ENCODE measurements at places on chromosomes 2 and 18.

GRCh38 chr2:181984814-181985631 is 630 bp upstream of the PPP1R1C start:
- no peak for DNase-seq

DNA sequence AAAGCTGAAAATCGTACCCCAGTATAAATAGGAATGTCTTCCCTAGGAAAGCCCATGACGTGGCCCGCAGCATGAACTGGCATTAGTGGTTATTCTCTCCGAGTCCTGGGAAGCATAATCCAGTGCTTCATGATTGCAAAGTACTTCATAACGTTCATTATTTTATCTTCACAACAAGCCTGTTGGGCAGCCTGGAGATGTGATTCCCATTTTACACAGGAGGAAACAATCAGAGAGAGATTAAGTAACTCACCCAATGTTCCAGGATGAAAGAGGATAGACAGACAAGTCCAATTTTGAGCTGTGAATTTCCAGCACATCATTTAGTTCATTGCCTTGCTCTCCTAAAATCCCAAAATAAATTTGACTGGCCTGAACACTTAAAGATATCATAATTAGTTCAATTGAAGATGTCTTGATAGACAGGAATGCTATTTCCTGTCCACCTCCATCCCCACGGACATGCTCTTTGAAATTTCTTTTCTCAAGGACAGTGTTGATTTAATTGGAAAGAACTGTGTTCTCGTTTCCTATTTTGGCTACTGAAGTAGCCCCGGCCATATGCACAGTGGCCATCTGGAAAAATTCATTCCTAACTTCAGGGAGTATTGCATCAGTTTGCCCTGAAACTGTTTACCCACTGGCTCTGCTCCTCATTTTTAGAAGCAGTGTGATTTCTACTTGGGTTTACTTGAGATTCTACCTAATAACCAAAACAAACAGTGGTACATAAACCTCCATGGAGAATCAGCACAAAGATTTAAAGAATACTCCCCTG is 93.9 kb downstream of the VWC2L start:
- DNase-seq: no peak

DNA sequence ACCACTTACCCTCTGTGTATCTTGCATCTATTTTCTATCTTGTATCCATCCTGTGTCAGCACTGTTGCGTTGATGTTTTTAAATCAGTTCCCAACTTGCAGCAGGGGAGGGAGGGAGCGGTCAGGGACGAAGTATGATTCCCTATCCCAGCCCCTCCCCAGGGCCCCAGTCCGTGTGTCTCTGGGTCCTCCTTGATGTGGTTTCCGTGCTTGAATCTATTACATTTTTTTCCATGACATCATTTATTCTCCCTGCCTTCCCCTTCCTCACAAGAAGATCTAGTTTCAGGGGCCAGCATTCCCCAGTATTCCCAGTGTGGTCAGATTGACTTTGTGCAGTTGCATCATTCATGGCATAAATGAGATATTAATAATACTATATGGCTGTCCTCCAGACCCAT is 479.3 kb downstream of the PTPRM start:
- DNase-seq: no peak

DNA sequence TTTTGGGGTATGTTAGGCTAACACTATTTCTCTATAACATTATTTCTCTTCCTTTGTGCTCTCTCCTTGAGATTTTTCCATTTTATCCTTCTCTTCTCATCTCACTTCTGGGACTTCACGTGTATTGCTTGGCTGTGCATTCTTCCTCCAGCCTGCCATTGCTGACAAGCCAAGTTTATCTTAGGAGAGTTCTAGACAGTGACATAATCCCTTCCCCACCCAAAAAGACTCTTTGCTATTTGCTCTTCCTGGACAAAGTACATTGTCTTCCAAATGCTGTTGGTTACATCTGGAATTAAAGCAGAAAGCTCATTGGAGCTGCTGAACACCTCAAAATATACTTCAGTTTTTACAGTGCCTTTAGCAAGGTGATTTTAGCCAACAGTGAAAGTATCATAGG is 8.9 kb downstream of the TSPYL6 start:
- no peak for DNase-seq

DNA sequence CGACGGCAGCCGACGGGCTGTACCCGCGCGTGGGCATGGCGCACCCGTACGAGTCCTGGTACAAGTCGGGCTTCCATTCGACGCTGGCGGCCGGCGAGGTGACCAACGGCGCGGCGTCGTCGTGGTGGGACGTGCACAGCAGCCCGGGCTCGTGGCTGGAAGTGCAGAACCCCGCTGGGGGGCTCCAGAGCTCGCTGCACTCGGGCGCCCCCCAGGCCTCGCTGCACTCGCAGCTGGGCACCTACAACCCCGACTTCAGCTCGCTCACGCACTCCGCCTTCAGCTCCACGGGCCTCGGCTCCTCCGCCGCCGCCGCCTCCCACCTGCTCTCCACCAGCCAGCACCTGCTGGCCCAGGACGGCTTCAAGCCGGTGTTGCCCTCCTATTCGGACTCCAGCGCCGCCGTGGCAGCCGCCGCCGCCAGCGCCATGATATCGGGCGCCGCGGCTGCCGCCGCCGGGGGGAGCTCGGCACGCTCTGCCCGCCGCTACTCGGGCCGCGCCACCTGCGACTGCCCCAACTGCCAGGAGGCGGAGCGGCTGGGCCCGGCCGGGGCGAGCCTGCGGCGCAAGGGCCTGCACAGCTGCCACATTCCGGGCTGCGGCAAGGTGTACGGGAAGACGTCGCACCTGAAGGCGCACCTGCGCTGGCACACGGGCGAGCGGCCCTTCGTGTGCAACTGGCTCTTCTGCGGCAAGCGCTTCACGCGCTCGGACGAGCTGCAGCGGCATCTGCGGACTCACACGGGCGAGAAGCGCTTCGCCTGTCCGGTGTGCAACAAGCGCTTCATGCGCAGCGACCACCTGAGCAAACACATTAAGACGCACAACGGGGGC is 2.0 kb downstream of the SP9 start:
- no peak for DNase-seq

GRCh38 chr2:29966266-29966665 is 44.9 kb upstream of the ALK start:
- DNase-seq: no peak

- no peak for DNase-seq
Observed at GRCh38 chr18:68759308-68759707, 38.6 kb upstream of the CCDC102B start.

GRCh38 chr18:6484659-6485058 is 69.9 kb upstream of the L3MBTL4 start:
- DNase-seq: no peak

GRCh38 chr2:98329549-98329948 is 16.7 kb upstream of the CNGA3 start:
- no peak for DNase-seq
